T-helper 1 cell (primary cell): ENCODE measurements at places on chromosomes 13 and 19.

DNA sequence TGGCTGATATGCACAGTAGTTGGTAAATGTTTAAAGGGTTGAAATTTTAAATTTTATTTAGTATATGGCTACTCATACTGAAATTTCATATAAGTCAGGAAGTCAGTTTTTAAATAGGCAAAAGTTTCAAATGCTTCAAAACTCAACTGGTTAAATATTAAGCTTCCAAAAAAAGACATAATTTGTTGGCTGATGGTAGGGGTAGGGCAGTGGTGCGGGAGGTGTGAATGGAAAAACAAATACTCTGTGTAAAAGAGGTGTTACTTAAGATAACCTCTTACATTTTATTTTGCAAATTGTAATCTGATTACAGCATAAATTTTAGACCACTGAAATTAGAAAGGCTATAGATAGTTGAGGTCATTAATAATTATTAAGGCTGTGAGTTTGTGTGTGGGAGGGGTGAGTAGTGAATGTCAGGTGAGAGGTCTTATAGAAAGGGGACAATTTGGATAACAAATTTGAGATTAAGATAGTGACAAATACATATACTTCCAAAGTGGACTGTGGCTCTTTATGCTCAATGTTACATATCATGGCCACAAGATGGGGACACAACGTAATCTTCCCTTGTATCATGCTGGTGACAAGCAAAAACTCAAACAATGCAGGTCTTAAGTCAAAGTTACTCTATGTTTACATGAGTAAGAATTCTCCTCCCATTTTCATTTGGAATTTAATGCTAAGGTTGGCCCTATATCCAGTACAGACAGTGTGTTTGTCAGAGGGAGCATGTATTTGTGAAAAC, 36.6 kb upstream of the OXGR1 start:
- no peak for DNase-seq

DNA sequence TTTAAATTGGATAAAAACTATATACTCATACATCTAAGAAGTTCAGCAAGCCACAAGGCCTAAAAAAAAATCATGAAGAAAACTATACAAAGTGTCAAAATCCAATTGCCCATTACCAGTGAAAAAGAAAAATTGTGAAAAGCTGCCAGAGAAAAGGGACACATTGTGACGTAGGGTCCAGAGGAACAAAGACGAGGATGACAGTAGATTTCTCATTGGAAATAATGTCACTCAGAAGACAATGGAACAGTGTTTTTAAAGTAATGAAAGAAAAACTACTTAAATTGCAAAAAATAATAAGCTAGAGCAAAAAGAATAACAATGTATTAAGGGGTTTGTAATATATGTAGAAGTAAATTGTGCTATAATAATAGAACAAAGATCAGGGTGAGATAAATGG, 195.2 kb downstream of the EFNB2 start:
- no peak for DNase-seq

DNA sequence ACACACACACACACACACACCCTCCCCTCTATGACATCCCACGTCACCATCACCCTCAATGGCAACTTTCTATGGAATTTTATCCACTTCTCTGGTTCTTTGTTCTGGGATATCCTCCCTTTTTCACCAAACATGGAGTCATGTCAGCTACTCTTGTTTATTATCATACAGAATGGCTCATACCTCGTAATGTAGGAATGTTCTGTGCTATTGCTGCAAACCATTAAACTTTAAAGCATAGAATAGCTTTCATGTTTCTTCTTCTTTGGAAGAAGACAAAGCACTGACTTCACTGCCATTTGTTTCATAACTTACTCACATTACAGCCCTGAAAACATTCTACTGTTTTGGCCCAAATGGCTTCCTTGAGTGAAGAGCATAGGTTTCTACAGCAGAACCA, 163.4 kb downstream of the FOXO1 start:
- no peak for DNase-seq

DNA sequence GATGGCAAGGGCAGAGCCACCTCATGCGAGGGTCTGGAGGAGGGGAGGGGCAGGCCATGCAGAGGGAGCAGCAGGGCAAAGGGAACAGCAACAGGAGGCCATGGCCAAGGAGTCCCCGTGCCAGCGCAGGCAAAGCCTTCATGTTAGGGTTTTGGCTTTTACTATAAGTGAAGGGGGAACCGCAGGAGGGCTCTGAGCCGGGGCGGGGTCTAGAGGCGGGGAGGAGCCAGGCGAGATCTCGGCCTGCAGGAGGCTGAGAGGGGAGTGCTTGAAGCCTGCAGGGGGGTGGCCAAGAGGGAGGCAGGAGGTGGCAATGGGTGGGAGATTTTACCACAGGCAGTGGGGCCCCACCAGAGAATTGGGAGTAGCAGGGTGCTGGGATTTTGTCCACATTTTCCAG, 6.3 kb downstream of the ARHGAP33 start:
- no peak for DNase-seq

DNA sequence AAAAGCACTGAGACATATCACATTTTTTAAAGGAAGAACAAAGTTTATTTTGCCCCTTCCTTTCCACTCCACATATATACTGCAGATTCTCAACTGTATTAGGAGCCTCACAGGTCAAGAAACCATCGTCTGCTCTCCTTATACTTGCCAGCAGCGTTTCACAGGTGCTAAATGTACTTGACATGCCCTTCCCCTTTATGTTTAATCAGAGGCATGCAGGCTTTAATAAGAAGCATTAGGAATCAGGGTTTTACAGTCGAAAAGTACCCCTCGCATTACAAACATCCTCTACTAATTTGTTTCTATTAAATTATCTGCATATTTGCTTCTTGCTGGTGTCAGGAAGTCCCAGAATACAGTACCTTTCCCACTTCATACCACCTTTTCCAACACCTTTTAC, 3.7 kb upstream of the RAP2A start:
- DNase-seq = no peak

DNA sequence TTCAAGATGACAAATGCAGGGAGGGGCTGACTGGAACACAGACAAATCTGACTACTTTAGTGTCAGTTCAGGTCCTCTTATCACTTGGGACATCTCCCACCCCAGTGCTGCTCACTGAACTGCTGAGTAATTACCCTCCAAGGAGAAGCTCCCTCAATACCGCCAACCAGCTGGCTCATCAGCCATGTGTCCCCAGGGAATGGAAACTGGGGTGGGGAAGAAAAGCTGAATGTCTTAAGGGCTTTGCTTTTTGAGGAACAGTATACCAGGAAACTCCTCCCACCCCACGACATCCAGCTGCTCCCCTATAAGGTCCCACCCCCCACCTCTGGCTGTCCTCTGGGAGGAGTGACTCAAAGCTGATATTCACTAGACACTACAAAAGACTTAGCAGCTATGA, 2.0 kb downstream of the ZNF823 start:
- no peak for DNase-seq

- no peak for DNase-seq
These were observed 5.9 kb downstream of the CEACAM19 start for GRCh38 chr19:44677019-44677811.

- no peak for DNase-seq
These were observed 462.0 kb upstream of the SPRY2 start for GRCh38 chr13:80802946-80803345.

DNA sequence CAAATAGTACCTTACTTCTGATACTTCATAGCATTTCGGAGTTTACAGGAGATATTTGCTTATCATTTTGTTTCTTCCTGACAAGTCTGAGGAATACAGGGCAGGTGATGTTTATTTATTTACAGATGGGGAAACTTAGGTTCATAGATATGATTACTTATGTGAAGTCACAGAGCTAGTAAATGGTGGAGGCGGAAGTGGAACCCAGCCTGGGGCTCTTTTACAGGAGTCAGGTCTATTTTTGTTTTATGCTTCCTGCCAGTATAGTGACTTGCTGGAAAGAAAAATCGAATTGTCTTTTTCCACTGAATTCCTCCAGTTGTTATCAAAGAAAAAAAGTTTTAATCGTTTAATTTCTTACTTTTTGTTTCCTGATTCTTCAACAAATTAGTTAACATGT, 66.5 kb downstream of the DGKH start:
- no peak for DNase-seq

DNA sequence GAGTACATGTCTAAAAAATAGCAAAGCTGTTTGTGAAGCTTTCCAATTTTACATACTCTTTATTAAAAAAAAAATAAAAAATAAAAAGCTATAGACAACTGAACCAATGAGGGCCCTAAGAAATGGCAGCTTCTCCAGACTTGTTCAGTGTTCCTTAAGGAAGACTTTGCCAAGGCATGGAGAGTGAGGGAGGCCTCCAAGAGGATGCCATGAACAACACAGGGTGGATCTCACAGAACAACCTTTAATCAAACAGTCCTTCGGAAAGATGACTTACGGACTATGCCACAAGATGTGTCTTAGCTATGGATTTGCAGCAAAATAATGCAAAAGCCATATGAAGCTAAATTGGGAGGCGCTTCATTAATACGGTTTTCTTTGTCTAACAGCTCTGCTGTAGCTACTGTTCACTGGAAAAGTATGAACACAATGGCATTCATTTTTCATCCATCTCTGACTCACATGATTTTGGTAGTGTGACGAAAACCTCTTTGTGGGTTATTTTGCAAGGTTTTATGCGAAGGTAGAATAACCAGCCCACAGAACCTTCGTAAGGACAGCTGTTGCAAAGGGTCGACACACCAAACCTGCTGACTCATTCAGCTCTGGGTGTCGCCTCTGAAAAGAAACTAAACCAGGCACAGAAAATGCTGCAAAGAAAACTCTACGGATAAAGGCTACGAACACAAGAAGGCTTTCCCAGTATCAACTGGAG, 27.7 kb downstream of the EFNB2 start:
- no peak for DNase-seq

GRCh38 chr13:60612593-60612992, 215.6 kb downstream of the TDRD3 start:
- no peak for DNase-seq
